Stimulated activated CD8-positive, alpha-beta memory T cell treated with anti-CD3 and anti-CD28 coated beads, Interleukin-15, amount 100 ng/mL, for 4 hours (primary cell): ENCODE measurements at places on chromosomes 1 and 21.

GRCh38 chr1:31715087-31715872, 11.5 kb upstream of the COL16A1 start:
- no peak for DNase-seq

DNA sequence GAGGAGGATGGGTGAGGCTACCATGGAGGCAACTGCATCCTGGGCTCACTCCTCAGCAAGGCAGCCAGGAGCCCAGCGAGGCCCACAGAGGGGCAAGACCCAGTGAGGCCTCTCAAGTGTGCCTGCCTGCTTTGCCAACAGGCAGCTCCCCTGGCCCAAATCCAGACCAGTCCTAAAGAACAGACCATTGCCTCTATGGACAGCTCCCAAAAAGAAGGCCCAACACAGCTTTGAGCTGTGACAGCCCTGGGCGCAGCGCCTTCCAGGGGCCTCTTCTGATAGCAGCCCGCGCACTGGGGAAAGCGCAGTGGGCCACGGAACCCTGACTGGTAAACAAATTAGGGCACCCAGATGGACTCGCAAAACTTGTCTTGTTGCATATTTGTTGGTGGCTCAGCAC, 25.5 kb downstream of the C1orf198 start:
- no peak for DNase-seq

DNA sequence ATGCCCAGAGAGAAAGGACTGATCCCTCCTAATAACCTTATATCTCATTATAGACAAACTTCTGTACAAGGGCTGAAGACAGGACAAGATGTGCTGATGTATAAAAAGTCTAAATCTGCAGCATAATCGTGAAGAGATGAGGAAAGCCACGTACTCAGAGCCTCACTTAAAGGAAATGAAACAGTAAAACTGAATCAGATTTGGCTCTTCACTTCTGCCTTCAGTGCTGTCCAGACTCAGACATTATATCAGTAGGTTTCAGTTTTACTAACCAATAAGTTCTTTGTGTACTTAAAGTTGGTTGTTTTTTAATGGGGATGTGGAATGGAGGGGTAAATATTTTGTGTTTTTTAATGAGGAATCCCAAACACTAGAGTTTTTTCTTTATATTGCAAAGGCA, 45.3 kb upstream of the RGS1 start:
- DNase-seq = no peak

DNA sequence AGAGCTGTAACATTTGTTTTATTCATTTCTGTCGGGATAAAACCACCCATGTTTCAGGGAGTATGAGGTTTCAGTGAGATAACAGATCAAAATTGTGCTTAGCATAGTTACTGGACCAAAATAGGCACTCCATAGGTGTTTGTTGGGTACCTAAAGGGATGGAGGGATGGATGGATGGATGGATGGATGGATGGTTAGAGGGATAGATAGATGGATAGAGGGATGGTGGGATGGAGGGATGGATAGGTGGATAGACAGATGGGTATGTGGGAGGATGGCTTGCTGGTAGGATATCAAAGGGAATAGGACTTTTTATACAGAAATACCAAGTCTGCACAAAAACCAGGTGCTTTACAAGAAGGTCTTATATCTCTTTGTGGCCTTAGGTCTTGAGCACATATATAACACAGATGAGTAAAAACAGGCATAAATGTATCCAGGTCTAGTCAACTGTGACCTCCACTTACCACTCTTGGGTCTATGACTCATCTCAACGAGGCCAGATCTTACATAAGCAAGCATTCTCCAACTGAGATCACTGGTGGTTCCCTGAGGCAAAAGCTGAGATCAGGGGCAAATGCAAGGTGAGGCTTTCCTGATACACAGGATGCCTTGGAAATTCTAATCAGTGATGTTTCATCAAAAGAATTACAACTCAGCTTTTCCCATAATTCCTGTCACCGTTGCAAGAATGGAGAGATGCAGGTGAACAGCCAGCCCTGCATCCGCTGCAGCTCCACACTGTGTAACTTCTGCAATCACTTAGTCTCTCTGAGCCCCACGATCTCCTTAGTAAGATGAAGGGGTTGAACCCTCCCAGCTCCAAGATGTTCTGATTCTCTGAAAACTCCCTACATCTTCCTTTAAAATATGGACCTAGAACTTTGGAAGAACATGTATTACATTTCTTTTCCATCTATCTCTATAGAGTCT, 32.0 kb downstream of the PTAFR start:
- no peak for DNase-seq

- DNase-seq = no peak
These were observed 64.1 kb upstream of the ACTL8 start for GRCh38 chr1:17690906-17691634.

- DNase-seq = no peak
These were observed 21.1 kb upstream of the ABCA4 start for GRCh38 chr1:94142022-94142421.

GRCh38 chr1:157090771-157091170, 8.8 kb downstream of the ETV3L start:
- no peak for DNase-seq

GRCh38 chr1:8367571-8368194, 49.8 kb downstream of the SLC45A1 start:
- no peak for DNase-seq

GRCh38 chr1:206831650-206832049, 33.8 kb upstream of the IL20 start:
- DNase-seq = no peak

DNA sequence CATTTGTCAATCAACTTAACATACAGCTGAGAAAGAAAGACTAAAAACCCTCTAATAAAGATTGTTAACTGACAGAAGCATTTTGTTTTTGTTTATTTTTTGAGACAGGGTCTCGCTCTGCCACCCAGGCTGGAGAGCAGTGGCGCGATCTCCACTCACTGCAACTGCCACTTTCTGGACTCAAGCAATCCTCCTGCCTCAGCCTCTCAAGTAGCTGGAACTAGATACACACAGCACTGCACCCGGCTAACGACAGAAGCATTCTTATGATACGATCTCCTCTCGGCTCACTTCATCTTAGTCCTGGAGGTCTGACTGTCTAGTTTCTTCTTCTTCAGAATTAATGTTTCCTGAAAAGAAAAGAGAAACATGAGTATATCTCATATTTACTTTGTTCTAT, 23.5 kb downstream of the RSPH1 start:
- no peak for DNase-seq
